ENCODE measurements at places on chromosomes 3 and 15. TPM values are rescaled to one million over a fixed set of nuclear protein-coding genes. Genes with fewer than 3 reads are reported as not detected.

DNA sequence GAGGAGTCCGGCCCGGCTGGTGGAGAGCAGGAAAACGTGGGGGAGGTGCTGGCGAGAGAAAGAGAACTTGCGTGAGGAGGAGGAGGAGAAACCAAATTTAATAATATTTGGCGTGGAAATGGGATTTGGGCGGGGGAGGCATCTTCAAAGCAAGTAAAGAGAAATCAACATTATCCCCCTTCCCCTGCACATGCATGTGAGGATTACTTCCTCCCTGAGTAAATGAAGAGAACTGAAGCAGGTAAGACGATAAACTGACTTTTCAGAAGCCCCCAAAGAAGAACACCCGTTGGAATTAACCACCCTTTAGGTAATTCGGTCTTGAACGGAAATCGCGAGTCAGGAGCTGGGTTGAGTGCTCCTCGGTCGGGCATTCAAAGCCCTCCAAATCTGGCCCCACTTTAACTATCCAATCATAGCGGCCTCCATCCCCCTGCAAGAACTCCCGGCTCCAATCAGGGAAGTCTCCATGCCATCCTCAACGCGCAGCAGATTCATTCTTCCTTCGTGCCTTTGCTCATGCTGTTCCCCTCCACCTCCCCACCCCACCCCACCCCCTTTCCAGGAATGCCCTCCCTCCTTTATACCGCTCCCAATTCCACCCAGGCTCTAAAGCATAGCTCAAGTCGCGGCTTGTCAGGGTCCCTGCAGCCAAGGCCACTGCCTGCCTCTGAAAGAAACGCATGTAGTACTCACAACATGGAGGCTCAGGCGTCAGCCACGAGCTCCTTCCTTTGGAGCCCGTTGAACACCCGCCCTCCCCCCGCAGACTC lies 545 bp upstream of the RFX7 start:
- peaks cover 35% of the 10 kb centered on the region for H3K4me1 ChIP-seq
- peak overlapping the region; percentile 96 for H3K27ac ChIP-seq
- peaks cover 7% of the 10 kb centered on the region for H3K36me3 ChIP-seq
- no peaks in the 10 kb centered on the region for H3K27me3 ChIP-seq
- peak; percentile 27 for DNase-seq
- H3K4me3 ChIP-seq = peak overlapping the region; percentile 88

- no peak for DNase-seq
- H3K4me1 ChIP-seq = peaks cover 91% of the 10 kb centered on the region
- no peaks in the 10 kb centered on the region for H3K27me3 ChIP-seq
- H3K36me3 ChIP-seq = peaks cover 79% of the 10 kb centered on the region
- H3K4me3 ChIP-seq = peak overlapping the region; percentile 48
Observed at GRCh38 chr15:67076147-67076843, 10.9 kb downstream of the SMAD3 start.

GRCh38 chr15:22992024-22992326 lies 11.8 kb upstream of the CYFIP1 start:
- no peaks in the 10 kb centered on the region for H3K27me3 ChIP-seq
- no peak for DNase-seq
- no peak overlapping the region for H3K4me3 ChIP-seq
- peaks cover 11% of the 10 kb centered on the region for H3K36me3 ChIP-seq
- H3K27ac ChIP-seq = no peak overlapping the region

GRCh38 chr3:195241592-195242355 lies 29.2 kb downstream of the XXYLT1 start:
- H3K4me3 ChIP-seq = no peak overlapping the region
- no peak for DNase-seq
- no peak overlapping the region for H3K27ac ChIP-seq
- no peaks in the 10 kb centered on the region for H3K36me3 ChIP-seq

- DNase-seq = no peak
- H3K27ac ChIP-seq = no peak overlapping the region
- H3K4me1 ChIP-seq = peaks cover 17% of the 10 kb centered on the region
- H3K4me3 ChIP-seq = no peak overlapping the region
- no peaks in the 10 kb centered on the region for H3K27me3 ChIP-seq
Observed at GRCh38 chr15:57148262-57148661, 228.0 kb upstream of the CGNL1 start.

- no peak overlapping the region for H3K27ac ChIP-seq
- no peaks in the 10 kb centered on the region for H3K27me3 ChIP-seq
- no peaks in the 10 kb centered on the region for H3K4me1 ChIP-seq
- no peak overlapping the region for H3K4me3 ChIP-seq
Observed at GRCh38 chr3:49519916-49520385, 34.3 kb upstream of the BSN start.

GRCh38 chr3:136543385-136543784 lies 208.8 kb downstream of the STAG1 start:
- H3K4me1 ChIP-seq = peaks cover 2% of the 10 kb centered on the region
- no peak overlapping the region for H3K4me3 ChIP-seq
- peaks cover under 1% of the 10 kb centered on the region for H3K36me3 ChIP-seq
- no peak for DNase-seq

GRCh38 chr3:124034844-124035152 lies 42.9 kb upstream of the ROPN1 start:
- no peak overlapping the region for H3K4me3 ChIP-seq
- no peak for DNase-seq
- no peak overlapping the region for H3K27ac ChIP-seq
- H3K27me3 ChIP-seq = peaks cover 49% of the 10 kb centered on the region
- H3K36me3 ChIP-seq = no peaks in the 10 kb centered on the region

DNA sequence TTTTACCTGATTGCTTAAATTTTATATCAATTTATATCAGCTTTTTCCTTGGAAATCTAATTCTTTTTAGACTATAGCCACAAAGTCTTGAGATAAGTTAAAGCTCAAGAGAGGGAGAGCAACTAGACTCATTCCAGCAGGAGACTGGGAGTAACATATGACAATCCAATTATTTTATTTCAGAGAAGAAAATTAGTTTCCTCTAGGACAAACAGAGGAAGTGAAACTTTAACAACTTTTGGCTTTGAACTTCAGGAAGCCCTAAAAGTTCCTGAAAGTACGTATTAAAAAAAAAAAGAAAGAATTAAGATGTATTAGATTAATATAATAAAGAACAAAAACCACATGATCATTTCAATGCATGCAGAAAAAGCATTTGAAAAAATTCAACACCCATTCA lies 13.9 kb upstream of the UBE2E2 start:
- no peaks in the 10 kb centered on the region for H3K36me3 ChIP-seq
- no peak overlapping the region for H3K27ac ChIP-seq
- H3K4me1 ChIP-seq = no peaks in the 10 kb centered on the region
- DNase-seq = no peak
- no peak overlapping the region for H3K4me3 ChIP-seq

DNA sequence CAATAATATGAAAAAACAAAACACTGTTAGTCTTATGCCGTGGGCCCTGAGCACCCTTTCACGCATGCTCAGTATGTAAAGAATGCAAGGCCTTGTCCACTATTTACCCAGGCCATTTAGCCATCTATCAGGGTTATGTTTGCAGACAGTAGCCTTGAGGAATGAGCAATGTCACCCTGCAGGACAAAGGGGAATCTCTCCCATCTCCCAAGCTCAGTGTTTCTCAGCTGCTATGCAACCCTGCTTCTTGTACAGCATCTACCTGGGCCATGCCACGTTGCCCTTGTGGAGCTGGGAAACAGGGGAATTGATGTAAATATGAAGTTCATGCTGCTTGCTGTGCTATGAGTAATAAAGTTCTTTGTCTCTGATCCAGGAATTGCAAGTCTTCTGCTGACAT lies 51.5 kb upstream of the SLCO2A1 start:
- H3K27ac ChIP-seq = no peak overlapping the region
- no peaks in the 10 kb centered on the region for H3K4me1 ChIP-seq
- H3K27me3 ChIP-seq = peaks cover 6% of the 10 kb centered on the region
- no peak overlapping the region for H3K4me3 ChIP-seq

DNA sequence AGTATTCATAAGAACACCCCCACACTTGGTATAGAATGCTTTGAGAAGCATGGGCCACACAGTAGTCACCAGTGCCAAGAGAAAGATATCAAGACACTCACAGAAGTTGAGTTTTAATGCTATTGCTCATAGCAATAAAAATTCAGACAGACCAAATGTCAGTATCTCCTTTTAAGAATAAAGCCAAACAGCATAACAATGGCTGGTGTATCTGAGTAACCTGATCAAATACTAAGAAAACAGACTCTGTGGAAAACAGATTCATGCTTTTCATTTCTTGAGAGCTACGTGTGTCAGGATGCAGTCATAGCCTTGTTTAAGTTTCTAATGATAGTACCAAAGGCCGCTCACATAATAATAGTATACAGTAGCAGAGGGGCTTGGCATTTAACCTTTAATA lies 778.5 kb downstream of the MECOM start:
- no peaks in the 10 kb centered on the region for H3K4me1 ChIP-seq
- no peaks in the 10 kb centered on the region for H3K36me3 ChIP-seq
- H3K27me3 ChIP-seq = no peaks in the 10 kb centered on the region
- no peak for DNase-seq

DNA sequence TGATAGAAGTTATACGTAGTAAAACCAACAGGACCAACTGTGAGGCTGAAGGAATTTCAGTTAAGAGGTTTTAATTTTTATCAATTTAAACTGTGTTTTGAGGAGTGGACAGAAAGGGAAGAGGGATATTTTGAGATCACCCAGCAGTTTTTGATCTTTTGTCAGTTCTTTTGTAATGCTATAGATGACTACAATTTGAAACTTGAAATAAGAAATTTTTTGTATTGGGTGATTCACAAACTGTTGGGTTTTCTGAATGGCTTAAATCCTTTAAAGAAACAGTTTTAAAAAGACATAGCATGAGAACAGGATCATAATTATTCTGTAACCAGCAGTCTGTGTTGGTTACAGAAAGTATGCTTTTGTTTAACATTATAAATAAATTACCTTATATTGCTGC lies 67.4 kb downstream of the TCF12 start:
- no peak overlapping the region for H3K4me3 ChIP-seq
- DNase-seq = no peak
- H3K27ac ChIP-seq = no peak overlapping the region
- H3K36me3 ChIP-seq = no peaks in the 10 kb centered on the region
- peaks cover 28% of the 10 kb centered on the region for H3K4me1 ChIP-seq

GRCh38 chr15:52382647-52383046 lies 87.0 kb upstream of the MYO5C start:
- H3K36me3 ChIP-seq = peaks cover 37% of the 10 kb centered on the region
- no peak overlapping the region for H3K4me3 ChIP-seq
- H3K27ac ChIP-seq = no peak overlapping the region
- H3K4me1 ChIP-seq = peaks cover 5% of the 10 kb centered on the region
- no peak for DNase-seq
- H3K27me3 ChIP-seq = no peaks in the 10 kb centered on the region

- H3K27ac ChIP-seq = peak overlapping the region; percentile 67
- peaks cover 34% of the 10 kb centered on the region for H3K36me3 ChIP-seq
- peaks cover 80% of the 10 kb centered on the region for H3K4me1 ChIP-seq
- peak; percentile 34 for DNase-seq
- H3K27me3 ChIP-seq = no peaks in the 10 kb centered on the region
- peak overlapping the region; percentile 1 for H3K4me3 ChIP-seq
Observed at GRCh38 chr3:128794067-128794768, 68.2 kb downstream of the RAB7A start.

DNA sequence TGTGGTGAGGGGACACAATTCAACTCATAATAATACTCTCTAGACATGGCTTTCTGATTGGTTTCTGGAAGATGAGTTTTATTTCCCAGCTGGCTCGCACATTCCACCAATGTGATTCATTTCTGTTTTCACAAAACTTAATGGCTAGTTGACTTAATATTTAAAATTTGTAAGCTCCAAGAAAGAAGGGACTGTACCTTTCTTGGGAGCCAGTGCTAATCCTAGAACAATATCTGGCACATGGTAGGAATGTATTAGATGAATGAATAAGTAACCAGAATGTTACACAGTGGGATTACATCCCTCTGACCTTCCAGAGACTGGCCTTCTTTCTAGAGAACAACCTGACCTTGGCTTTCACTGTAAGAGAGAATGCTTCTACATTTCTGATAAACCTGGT lies 262.8 kb downstream of the RORA start:
- no peaks in the 10 kb centered on the region for H3K27me3 ChIP-seq
- no peak overlapping the region for H3K27ac ChIP-seq
- no peaks in the 10 kb centered on the region for H3K4me1 ChIP-seq
- no peaks in the 10 kb centered on the region for H3K36me3 ChIP-seq
- no peak overlapping the region for H3K4me3 ChIP-seq
- DNase-seq = no peak

GRCh38 chr15:33200444-33200843 lies 5.9 kb upstream of the FMN1 start:
- H3K4me3 ChIP-seq = no peak overlapping the region
- peaks cover 6% of the 10 kb centered on the region for H3K27me3 ChIP-seq
- H3K36me3 ChIP-seq = no peaks in the 10 kb centered on the region
- H3K4me1 ChIP-seq = peaks cover 42% of the 10 kb centered on the region

DNA sequence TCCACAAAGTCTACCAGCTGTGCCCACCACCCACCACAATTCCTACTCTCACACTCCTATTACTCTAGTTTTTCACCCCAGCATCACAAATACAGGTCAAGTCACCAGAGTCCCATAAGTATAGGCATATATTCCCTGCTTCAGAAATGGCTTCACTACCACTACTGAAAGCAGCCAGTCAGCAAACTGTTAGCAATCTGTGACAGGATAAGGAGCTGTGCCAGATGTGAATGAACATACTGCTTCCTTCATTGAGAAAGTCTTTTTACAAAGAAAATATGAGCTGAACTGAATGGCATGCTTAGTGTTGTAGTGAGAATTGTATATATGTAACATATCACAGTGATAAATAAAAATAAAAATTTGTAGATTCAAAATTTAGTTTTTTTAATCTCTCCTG lies 76.8 kb downstream of the C3orf85 start:
- no peak overlapping the region for H3K27ac ChIP-seq
- no peaks in the 10 kb centered on the region for H3K4me1 ChIP-seq
- H3K27me3 ChIP-seq = no peaks in the 10 kb centered on the region
- H3K4me3 ChIP-seq = no peak overlapping the region

DNA sequence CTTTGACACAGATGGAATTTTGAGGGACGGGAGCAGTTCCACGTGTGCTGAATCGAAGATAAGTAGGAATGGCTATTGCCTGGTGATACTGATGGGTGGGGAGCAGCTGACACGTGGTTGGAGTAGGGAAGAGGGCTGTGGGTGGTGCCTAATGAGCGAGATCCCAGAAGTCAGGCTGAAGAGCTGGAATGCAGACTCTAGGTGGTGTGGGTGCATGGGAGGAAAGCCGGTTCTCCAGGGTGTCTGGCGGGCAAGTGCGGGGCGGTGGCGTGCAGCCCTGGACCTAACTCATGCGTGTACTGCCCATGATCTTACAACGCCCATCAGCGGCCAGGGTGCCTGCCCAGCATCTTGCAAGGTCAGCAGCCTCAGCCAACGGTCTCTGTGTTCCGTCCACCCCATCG lies 63.1 kb downstream of the ARNT2 start:
- no peak overlapping the region for H3K4me3 ChIP-seq
- H3K4me1 ChIP-seq = no peaks in the 10 kb centered on the region
- H3K36me3 ChIP-seq = no peaks in the 10 kb centered on the region
- peaks cover 4% of the 10 kb centered on the region for H3K27me3 ChIP-seq
- no peak overlapping the region for H3K27ac ChIP-seq

DLL4 gene
- total RNA-seq = not detected

FBXO40 gene
- not detected for total RNA-seq

PPP1R14D gene
- total RNA-seq = not detected

LRRIQ4 gene
- total RNA-seq = not detected

CSNK1G1 gene
- 30.4 TPM for total RNA-seq

COL8A1 gene
- not detected for total RNA-seq

P2RY12 gene
- total RNA-seq = not detected

OIP5 gene
- 21.9 TPM for total RNA-seq

LXN gene
- total RNA-seq = 11.5 TPM
